H4 (cell line): ENCODE measurements at places on chromosomes 7 and 10.
A peak's percentile ranks its signal among the peaks of the same experiment; 100 is the strongest.

DNA sequence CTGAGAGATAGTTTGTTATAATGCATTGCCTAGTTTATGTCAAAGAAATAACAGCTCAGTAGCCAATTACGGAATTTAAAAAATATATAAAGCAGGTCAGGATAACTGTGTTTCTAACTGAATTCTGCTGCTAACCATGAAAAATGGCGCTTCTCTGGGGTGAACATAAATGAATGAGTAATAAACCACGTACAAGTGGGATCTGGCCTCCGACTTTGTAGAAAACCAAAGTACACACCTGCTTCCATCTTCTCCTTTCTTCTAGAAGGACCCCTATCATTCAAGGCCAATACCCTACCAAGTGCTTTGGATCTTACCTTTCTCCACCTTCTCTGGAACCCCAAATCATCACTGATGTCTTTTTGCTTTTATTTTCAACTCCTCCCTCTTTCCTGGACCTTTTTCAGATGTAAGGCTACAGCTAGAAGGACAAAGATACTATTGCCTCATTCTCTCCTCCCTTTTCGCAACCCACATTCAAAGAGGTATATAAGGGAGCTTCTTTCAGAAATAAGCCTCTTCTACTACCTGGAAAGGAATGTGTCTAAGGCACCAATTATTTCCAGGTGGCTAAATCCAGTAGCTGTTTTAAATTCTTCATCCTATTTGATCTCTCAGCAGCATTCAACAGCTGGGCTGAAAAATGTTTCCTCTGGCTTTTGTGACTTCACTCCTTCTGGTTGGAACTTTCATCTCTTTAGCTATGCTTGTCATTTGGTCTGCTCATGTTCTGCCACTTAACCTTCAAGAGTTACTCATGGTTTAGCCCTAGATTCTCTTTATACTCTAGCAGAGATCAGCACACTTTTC, 37.7 kb downstream of the NAMPT start:
- no peak for DNase-seq

DNA sequence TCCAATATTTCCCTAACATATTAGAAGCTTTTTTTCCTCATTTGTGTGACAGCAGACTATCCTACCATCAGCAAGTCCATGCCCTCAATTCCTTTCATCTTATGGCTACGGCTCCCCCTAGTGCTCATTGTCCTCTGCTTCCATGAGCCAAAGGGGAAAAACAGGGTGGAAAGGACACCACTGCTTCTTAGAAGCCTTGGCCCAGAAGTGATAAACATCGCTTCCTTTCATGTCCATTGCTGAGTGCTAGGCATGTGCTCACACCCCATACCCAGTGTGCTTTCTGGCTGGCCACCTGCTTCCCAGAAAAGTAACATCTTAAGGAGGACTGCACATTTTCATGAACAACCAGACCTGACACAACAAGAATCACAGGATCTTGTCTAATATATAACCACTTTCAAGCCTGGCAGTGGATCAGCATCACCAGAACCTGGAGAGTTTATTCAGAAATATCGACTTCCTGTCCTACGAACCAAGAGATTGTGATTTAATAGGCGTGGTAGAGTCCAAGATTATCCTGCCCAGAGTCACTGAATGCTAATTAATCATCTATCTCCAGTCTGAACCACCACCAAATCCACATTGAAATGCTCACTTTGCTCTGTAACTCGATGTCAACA, 650.5 kb upstream of the SORCS1 start:
- DNase-seq, result peak; percentile 70

DNA sequence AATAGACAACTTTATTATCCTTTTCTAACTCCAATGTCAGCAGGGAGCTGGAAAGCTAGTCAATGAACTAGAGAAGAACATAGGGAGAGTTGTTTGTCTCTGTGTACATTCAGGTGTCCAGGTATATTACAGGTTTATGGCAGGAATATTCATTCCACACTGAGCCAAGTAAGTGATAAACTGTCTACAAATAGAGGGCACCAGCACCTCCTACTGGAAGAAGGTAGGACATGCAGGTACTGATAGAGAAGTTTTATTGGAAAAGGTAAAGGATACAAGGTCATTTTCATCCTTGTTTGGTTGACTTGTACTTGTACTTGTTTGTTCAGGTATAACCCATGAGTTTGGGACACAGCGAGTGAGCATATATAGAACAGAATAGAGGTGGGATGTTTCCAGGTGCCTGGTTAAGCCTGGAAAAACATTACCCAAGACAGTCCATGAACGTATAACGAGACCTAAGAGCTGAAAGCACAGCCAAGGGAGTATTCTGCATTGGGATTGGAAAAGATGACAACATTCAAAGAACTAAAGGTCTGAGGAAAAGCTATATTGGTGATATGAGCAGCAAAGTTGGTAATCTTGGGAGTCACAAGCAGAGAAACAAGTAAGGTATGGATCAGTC, 61.4 kb upstream of the PPP1R3C start:
- DNase-seq, result peak; percentile 30

DNA sequence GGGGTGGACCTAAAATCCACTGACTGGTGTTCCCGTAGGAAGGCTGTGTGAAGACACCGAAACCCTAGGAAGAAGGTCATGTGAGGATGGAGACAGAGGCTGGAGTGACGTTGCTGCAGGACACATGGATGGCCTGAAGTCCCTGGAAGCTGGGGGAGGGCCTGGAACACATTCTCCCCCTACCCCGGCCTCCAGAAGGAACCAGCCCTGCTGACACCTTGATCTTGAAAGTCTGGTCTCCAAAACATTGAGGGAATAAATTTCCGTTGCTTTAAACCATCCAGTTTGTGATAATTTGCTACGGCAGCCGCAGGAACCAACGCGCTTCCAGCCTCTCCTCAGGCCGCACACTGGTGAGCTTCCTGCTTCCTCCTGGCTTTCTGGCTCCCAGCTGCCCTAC, 288.2 kb downstream of the GLRX3 start:
- DNase-seq, result no peak

GRCh38 chr7:36640682-36641081, 83.6 kb downstream of the AOAH start:
- DNase-seq, result no peak

DNA sequence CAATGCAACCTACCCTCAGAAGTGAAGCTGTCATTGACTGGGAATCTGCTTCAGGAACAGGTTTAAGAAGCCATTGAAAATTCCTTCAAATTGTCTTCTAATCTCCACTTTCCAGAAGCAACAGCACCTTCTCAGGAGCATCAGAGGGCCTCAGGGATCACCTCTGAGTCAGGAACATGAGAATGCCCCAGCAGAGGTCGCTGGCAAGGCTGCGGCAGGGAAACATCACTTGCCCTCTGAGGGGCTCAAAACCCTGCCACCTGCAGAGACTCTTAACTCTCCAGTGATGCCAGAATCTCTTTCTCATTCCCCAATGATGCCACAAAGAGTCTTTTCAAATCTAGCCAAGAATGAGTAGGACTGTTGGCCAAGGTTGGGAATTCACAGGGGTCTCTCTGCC, 5.9 kb upstream of the MAPK8 start:
- DNase-seq, result no peak

- no peak for DNase-seq
These were observed 46.8 kb upstream of the SLC29A3 start for GRCh38 chr10:71272056-71272771.

- no peak for DNase-seq
These were observed 392 bp upstream of the UCN3 start for GRCh38 chr10:5364374-5364773.

GRCh38 chr10:55820478-55820877, 540.6 kb downstream of the ZWINT start:
- no peak for DNase-seq

GRCh38 chr7:151139071-151139790, 28.3 kb downstream of the GBX1 start:
- DNase-seq, result no peak

DNA sequence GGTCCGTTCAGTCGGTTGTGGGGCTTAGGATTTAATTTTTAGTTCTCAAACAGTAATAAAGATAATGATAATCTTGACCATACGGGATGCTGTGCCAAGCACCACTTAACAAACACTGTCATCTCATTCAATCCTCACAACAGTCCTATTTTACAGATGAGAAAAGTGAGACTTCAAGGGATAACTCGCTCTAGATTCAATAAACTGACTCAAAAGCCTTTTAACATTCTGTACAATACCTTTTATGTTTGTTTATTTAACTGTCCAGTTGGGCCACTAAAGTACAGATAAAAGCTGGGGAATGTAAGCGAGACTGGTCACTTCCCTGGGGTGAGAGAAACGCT, 437 bp upstream of the CFAP69 start:
- no peak for DNase-seq

DNA sequence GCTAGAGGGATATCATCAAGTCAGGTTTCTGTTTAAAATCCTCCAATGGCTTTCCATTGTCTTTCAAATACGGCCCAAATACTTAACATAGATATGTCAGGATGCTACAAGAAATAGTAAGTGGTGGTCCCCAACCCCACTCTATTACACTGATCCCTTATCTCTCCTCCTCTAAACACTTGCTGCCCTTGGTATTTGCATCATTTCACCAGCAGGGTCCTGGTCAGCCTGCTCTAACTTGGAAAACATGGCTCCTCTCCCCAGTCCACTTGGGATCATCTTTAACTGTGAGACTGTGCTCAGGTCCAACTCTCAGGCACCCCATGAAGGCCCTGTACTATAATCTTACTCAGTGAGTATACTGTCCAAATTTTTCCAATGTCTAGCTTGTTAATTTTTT, 53.8 kb upstream of the GSAP start:
- DNase-seq, result no peak

GRCh38 chr7:13633857-13634256, 355.6 kb downstream of the ETV1 start:
- no peak for DNase-seq
